ENCODE measurements at places on chromosomes 7 and 10.

DNA sequence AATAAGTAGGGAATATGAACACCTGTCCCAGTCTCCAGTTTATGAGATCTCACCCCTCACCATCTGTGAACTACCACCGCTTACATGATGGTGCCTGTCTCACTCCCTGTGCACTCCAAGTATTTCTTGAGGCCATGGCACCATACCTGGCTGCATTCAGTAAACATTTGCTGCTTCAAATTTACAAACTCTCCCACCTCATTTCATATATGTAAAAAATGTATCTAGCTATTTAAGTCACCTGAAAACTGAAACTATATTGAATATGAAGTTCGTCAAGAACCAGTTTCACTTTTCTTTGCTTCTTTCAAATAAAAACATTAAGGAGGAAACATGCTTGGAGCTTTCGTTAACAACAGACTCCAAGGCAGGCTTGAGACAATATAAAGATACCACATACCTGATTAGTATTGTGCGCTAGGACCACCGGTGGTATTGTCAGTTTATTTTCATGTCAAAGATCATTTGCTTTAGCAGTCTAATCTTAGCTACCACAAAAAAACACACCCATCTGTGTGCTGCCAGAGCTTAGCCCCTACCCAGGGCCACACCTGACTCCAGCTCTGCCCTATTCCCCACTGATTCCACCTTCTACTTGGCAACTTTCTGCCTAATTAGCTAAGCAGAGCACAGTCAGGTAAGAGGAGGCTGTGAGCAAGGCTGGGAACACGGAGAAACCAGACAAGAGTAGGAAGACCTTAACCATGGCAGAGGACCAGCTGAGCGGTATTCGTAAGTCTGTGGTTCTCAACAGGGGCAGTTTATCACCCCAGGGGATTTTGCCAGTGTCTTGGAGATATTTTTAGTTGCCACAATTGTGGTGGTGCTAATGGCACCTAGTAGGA is 92.0 kb downstream of the ZFAND4 start:
- peak; percentile 28 for DNase-seq

DNA sequence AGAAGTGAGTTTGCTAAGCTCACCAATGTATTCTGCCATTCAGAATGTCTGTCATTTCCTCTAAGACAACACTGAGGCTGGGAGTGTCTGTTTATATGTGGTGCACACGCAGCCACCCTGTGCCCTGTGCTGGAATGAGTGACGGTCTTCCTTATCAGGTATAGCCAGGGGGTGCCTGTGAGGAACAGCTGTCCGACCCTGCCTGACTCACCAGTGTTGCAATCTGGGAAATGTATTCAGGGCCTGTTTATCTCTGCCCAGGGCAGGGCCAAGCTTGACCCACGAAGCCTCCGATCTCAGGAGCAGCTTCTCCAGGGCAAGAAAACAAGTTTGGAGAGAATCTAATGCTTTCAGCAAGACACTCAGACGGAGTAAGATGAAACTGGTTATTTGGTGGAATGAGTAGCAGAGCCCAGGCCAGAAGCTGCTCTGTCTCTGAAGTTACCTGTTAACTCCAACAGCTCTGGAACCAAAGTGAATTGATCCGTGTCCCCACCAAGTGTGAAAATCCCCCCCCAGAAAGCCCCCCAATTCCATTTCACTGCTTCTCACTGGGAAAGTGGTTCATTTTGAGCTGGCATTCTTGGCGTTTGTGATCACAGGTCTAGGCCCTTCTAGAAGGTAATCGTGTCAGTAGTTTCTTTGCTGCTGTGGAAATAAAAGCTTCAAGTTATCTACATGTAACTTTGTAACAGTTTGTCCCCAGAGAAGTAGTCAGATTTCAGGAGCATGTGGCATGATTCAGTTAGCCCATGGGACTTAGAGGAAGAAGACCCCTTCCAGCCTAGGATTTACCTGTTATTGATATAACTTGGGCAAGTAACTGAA is 6.1 kb upstream of the UBE2H start:
- DNase-seq, result no peak

DNA sequence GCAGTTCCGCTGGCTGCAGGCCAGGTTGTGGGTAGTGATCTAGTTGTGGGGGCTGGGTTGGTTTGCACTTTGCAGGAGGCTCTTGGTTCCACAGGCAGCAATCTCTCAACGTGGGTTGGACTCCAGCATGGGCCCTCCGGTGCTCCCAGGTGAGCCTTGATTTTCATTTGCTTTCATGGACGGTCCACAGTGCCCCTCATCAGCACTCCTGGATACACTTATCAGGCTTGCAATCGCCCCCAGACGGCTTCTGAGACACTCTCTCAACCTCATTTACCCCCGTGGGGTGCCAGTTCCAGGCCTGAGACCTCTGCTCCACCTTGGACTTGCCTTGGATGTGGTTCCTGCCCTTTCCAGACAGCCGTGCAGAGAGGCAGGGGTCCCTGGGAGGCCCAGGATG is 31.3 kb upstream of the ZNF273 start:
- no peak for DNase-seq

GRCh38 chr7:44724276-44724675 is 24.4 kb upstream of the ZMIZ2 start:
- no peak for DNase-seq

- no peak for DNase-seq
These were observed 106.5 kb upstream of the PRR15 start for GRCh38 chr7:29457141-29457561.

- DNase-seq, result no peak
These were observed 126.3 kb upstream of the CHST15 start for GRCh38 chr10:124219655-124220054.

DNA sequence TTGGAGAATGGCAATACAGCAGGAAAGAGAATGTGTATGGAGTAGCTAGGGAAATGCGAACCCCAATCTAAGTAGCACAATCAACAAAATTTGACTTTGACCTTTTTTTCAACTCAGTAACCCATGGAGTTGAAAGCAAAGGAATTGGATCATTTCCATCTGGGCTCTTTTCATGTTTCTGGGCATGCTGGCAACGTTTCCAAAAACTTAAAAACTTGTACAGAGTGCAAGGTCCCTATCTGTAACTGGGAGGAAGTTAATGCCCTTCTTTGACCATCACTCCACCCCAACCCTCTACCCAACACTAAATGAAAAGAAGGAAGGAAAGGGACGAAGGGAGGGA is 1.3 kb upstream of the HIBADH start:
- DNase-seq, result no peak

DNA sequence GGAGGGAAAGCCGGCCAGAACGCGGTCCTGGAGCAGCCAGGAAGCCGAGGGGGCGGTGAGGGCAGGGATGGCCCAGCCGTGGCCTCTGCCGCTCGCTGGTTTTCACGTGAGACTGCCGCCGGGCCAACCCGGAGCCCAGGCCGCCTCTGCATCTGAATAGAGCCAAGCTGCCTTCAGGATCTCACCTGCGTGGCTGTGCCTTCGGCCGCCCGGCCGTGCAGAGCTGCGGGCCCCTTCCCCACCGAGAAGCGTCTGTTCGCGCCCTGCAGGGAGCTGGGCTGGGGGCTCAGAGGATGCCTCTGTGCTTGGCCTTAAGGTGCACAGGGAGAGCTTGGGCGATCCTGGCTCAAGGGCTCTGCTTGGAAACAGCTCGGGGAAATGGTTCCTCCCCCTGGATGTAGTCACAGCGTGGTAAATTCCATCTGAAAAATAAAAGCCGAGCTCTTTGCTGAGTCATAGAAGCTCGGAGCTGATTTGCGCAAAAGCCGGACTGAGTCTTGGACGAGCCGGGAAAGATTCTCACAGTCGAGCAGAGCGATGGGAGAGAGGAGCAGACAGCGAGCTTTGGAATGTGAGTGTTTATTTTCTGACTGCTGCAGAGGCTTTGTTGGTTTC is at the start of gene JAKMIP3:
TSS of gene JAKMIP3 (plus strand) at position 456 of the 615 bp plus-strand sequence. CDS start 38,863 bp downstream, outside the sequence.
- DNase-seq, result peak; percentile 80

GRCh38 chr10:100072514-100072913 is 9.2 kb downstream of the CPN1 start:
- no peak for DNase-seq
